Activated CD4-positive, alpha-beta T cell treated with anti-CD3 and anti-CD28 coated beads for 4 hours (primary cell): ENCODE measurements at places on chromosomes 4 and X.

GRCh38 chr4:39169426-39169825 is 12.9 kb upstream of the WDR19 start:
- no peak for DNase-seq

- no peak for DNase-seq
Observed at GRCh38 chrX:44747317-44747716, 96.5 kb upstream of the DUSP21 start.

GRCh38 chr4:31290836-31291235 is 570.7 kb downstream of the PCDH7 start:
- DNase-seq: no peak

GRCh38 chrX:13254076-13254785 is 65.6 kb downstream of the ATXN3L start:
- no peak for DNase-seq

- no peak for DNase-seq
Observed at GRCh38 chr4:9825049-9825448, 43.6 kb downstream of the DRD5 start.

DNA sequence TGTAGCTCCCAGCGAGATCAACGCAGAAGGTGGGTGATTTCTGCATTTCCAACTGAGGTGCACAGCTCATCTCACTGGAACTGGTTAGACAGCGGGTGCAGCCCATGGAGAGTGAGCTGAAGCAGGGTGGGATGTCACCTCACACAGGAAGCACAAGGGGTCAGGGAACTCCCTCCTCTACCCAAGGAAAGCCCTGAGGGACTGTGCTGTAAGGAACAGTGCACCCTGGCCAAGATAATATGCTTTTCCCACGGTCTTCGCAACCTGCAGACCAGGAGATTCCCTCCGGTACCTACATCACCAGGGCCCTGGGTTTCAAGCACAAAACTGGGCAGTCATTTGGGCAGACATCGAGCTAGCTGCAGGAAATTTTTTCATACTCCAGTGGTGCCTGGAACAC is 216.4 kb upstream of the TET2 start:
- DNase-seq: no peak

DNA sequence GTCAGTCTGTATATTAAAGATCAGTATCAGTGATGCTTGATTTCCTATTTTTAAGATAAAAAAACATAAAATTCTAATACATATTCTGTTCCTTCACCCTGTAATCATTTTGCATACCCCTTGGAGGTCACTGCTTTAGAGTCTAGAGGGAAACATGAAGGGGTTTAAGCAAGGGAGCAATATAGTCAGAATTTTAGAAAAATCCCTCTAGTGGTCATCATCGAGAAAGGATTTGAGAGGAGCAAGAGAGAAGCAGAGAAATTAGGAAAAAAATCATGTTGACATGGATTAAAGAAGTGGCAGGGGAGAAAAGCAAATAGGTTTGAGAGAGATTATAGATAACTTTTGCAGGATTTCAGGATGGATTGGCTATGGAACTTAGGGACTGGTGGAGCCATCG is 11.1 kb downstream of the APEX2 start:
- DNase-seq: no peak
